ENCODE measurements at places on chromosomes 11 and 22.
A peak's percentile ranks its signal among the peaks of the same experiment; 100 is the strongest.

DNA sequence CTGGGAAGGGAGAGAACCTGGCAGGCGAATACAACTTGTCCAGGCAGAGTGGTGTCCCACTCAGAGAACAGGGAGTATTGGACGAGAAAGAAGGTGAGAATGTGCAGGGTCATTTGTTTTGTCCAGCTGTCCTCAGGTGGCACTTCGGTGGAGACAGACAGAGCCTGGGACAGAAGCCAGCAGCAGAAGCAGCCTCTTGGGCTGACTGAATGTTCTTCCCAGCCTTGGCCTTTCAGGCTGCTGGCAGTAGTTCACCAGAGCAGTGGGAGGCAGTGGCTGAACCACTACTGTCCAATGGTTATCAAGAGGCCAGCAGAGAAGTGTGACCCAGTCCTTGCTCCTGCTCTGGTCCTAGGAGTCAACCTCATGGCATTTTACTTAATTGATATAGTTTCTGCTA, 331.1 kb upstream of the NARS2 start:
- no peak for DNase-seq

DNA sequence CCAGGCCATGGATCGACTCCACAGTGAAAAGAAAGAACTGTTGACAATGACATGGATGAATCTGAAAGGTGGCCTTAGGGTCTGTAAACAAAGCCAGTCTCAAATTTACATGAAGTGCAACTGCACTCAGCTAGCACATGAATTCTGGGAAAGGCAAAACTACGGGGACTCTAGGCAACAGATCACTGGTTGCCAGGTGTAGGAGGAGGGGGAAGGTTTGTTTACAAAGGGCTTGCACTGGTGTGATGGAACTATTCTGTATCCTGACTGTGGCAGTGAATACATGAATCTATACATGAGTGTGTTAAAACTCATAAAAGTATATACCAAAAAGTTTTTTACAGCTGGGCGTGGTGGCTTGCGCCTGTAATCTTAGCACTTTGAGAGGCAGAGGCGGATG, 27.3 kb downstream of the ALX4 start:
- no peak for DNase-seq

DNA sequence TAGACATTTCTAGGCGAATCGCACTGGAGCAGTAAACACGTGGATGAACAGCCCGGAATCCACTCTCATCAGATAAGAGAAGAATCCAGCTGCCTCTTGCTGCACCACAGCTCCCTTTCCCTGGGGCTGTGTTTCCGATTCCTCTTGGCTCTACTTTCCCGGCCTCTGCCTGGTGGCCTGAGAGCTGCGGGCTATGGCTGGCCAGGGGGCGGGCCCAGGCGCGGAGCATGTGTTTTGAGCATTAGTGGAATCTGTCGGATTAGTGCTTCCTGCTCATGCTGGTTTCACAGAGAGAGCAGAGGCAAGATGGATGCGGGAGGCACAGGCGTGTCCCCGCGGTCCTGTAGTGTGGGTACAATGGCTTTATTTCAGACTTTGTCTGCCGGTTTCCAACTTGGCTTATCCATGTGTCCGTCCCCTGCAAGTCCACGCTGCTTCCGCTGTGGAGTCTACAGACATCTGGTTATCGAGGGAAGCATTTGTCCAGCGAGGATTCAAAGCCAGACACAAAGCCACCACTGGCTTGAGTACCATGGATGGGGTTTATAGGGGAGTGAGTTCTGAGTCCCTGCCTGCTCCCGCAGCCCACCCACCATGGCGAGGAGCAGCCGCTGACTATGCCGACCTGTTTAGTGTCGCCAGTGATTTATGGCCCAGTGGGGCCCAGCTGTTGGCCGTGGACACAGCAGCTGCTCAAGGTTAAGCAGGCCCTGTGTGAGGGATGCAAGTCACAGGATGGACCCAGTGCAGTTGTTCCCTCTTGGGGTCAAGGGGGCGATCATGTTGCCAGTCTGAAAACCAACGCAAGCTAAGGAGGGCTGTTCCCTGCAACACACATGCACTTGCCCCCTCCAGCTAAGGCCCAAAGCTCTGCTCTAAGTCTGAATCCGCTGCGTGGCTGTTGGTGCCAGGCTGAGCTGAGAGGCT, 43.3 kb upstream of the EP300 start:
- peak; percentile 82 for DNase-seq

- DNase-seq = no peak
Measured at GRCh38 chr22:46673662-46674236, 53.6 kb downstream of the GRAMD4 start.

All from ovary (tissue), 10 donors.